ENCODE measurements at places on chromosomes 7 and 10.

DNA sequence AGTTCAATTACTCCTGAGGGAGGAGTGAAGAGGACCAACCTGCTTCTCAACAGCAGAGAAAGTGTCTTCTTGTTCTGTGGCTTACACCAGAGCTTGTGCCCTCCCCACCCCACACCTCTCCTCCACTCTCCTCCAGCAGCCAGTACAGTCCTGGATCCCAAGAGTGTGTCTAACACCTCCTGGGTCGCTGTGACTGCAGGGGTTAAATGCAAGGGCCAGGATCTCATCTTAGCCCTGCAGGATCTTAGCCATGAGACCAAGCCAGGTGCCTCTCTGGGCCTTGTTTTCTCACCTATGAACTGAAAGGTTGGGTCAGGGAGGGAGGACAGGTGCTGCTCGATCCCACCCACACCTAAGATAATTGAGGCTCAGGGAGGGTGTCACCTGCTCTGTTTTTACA is 34.5 kb upstream of the MSRB2 start:
- DNase-seq: no peak

- DNase-seq: peak; percentile 57
These were observed 14.2 kb downstream of the KPNA7 start for GRCh38 chr7:99193527-99194220.

DNA sequence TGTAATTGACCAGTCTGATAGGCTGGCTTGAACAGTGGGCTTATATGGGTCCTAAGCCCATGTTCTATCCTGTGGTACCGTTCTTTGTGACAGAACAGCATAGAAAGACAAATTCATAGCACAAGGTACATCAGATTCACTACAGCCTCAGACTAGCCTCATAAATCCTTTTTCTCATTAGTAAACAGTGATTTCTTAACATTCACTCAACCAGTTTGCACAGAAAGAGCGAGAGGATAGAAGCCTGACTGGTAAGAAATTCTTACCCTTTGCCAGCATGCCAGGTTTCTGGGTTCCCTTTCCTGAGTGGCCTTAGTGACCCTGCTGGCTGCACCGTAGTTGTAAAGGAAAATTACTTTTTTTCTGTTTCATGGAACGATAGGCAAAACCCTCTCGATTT is 412.1 kb downstream of the SH2D4B start:
- DNase-seq: no peak

DNA sequence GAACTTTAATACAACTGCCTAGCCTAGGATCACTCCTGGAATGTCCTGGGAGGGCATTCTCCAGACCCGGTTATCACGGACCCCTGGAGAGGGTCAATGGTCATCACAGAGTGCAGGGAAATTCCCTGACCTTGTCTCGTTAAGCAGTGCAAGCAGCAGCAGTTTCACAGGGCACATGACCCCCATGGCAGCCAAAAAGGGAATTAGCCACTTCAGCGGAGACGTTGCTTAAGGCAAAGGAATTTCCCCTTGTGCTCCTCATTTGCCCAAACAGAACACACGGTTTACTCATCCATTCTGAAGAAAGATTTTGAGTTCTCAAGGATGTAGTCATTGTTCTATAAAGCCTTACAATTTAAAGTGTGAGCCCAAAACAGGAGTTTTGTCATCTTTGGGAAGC is 260.3 kb downstream of the SNX13 start:
- DNase-seq: peak; percentile 82

- no peak for DNase-seq
These were observed 116.4 kb upstream of the HGF start for GRCh38 chr7:81886211-81886764.

DNA sequence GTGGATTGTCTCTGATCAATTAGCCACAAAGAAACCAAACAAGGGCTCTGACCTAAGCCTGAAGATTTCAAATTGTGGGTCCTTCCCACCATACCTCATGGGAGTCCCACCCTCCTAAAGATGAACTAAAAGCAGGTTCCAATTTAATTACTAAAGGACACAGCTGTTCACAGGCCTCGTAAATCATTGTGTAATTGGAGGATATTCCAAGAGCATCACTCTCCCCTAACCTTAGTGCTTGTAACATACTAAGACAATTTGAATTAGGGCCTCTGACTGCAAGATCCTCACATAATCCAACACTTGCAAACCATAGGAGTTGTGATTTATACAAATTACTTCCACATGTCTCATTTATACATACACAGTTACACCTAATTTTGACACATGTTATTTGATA is 44.4 kb downstream of the FOXI2 start:
- no peak for DNase-seq

- DNase-seq: no peak
These were observed 280.4 kb downstream of the KCNMA1 start for GRCh38 chr10:77357185-77357584.
